ENCODE measurements at places on chromosomes 1 and 21.
A peak's percentile ranks its signal among the peaks of the same experiment; 100 is the strongest.

GRCh38 chr1:109789551-109790180, 25.9 kb upstream of the EPS8L3 start:
- no peak for DNase-seq

DNA sequence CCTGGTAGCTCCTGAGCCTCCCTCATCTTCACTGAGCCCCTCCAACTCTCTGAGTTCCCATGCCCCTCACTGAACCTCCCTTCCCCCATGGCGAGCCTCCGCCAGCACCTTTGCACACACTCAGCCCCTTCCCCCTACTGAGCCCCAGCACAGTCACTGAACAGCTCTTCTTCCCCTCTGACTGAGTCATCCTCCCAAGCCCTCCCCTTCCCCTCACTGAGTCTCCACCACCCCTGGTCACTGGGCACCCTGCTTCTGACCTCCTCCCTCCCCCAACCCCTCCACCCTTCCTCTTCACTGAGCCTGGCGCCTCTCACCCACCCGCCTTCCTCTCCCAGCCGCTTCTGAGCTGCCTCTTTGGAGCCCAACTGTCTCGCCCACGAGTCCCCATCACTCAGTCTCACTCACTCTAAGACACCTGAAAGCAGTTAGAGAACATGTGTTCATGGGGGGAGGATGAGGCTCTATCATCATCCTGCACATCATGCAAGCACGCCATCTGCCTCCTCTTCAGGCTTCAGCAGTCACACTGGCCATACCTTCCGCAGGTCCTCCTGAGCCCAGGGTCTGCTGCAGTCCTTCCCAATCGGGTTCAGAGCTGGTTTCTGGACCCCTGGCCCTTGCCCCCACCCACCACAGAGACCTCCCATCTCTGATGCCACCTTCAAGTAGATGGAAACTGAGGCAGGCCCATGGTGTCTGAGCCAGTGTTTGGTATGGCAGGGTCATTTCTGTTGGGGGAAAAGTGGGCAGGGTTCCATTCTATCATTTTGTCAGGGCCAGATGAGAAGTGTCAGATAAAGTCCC, 2.0 kb upstream of the TRNP1 start:
- DNase-seq, result no peak

GRCh38 chr1:9652379-9653209, 1.1 kb downstream of the PIK3CD start:
- DNase-seq, result peak; percentile 75

GRCh38 chr1:244113532-244114320, 62.6 kb downstream of the ZBTB18 start:
- no peak for DNase-seq

- DNase-seq, result no peak
These were observed 17.6 kb downstream of the RGS1 start for GRCh38 chr1:192592981-192593708.

GRCh38 chr1:240611228-240611618, 732 bp downstream of the GREM2 start:
- DNase-seq, result no peak

DNA sequence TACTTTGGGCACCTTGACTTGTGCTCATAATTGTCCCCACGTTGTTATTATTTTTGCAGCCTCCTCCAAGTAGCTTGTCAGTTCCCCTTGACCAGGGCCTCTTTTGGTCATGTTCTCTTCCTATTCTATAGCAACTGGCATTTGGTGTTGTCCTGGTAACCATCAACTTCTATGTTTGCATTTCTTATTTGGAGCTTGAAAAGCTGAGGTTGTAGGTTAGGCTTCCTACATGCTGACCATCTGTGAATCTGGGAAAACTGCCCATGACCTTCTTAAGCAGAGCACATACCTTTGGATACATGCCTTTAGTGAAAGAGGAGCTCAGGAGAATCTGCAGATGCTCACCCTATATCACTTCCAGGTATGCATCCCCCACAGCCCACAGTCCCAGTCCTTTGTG, 160.8 kb downstream of the HHAT start:
- no peak for DNase-seq

DNA sequence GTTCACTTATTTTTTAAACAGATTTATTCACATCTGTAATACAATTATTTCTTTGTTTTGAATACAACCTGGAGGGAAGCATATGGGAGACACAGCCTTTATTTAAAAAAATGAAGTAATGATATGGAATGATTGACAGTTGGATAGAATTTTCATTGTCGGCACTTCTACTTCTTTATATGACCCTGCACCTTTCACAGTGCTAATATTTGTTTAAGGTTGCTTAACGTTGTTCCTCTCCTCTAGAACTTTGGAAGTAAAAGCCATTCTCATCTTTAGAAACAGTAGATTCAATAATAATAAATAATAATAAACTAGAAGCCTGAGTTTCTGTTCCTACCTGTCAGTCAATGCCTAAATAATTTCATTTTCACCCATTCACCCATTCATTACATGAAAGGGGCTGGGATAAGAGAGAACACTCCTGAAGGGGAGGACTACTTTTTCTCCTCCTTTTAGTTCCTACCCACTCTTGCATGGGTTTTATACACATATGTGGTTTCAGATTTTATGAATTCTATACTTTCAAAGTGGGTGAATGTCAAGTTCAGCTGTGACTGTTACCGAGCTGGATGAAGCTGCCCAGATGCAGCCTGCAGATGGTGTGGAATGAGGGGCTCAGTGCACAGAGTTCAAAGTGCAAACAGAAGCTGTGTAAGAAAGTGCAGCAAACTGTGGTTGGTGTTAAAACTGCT, 9.4 kb downstream of the RUNX1 start:
- no peak for DNase-seq

DNA sequence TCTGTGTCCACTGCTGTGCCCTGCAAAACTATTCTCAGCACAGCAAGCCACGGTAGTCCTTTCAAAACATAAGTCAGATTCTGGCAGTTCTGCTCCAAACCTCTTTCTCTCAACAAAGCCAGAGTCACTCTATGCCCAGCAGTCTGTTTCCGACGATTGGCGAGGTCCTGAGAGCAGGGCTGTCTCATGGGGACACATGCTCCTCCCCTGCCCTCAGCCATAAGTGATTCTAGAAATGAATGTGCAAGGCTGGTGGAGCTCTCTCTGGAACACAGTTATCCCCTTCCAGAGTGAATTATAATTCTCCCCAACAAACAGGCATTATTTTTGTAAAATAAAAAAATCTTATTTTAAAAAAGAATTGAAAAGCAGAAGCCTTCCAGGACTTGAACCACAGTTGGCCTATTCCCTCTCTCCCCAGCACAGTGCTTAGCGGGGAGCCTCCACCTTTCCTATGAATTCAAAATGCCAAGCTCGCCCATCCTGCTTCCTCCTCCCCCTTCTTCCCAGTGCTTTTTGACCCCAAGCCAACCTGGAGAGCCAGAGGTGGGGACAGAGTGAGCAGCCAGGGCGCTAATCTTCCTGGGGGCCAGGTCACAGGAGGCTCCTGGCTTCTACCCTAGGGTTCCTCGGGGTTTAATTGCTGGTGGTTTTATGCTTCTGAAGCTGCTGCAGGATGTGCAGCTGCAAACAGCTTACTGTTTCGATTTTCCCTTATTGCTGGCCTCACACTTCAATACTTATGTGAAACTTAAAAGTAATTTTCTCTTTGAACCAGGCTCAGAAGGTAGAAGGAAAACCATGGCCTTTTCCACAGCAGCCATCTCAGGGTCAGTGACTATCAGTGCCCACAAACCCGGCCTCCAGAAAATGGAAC, 41.1 kb downstream of the KCNJ6 start:
- DNase-seq, result no peak

DNA sequence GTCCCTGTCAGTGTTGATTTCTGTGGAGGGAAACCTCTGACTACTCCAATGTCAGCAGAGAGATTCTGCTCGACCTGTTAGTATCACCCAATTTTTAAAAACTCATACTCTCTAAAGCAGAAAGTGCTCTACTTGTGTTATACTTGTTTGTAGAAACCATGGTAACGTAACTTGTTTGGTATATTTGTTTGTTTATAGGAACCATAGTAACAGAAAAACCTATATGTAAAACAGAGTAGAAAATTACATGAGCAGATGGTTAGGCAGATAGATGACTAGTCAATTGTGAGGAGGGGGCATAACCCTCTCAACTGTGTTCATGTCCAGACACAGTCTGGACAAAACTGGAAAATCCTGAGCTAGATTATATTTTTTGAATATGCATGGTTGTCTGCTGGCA, 6.7 kb downstream of the TRIM45 start:
- DNase-seq, result no peak

GRCh38 chr1:202805886-202806844, 2.1 kb downstream of the KDM5B start:
- DNase-seq, result peak; percentile 14

- no peak for DNase-seq
These were observed 683.2 kb upstream of the TPTE start for GRCh38 chr21:9837946-9838737.

DNA sequence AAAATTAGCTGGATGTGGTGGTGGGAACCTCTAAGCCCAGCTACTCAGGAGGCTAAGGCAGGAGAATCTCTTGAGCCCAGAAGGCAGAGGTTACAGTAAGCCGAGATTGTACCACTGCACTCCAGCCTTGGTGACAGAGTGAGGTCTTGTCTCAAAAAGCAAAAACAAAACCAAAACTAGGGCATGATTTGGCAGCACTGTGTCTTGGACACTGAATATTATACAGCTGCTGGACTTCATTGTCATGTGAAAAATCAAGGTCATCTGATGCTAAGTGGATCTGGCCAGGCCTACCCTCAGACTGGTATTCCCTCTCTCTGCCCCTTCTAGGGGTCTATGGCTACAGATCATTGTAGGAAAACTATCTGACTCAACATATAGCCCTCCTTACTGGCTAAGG, 55.2 kb upstream of the MRPS6 start:
- no peak for DNase-seq

DNA sequence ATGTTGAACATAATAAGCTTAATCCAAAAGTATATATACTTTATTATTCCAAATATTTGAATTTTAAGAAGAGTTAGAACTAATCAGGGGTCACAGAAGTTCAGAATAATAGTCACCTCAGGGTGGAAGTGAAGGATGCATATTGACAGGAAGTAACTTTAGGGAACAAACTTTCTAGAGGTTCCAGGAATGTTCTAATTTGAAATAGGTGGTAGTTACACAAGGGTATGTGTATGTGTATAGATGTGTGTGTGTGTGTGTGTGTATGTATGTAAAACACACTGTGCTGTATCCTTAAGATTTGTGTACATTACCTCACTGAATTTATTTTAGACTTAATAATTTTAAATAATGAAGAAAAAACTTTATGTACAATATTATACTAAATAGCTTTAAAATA, 110.4 kb downstream of the ACBD6 start:
- no peak for DNase-seq

- DNase-seq, result no peak
These were observed 146.4 kb downstream of the GREM2 start for GRCh38 chr1:240465531-240465940.

- DNase-seq, result no peak
These were observed 1.9 kb downstream of the CHIT1 start for GRCh38 chr1:203227371-203228083.

- peak; percentile 84 for DNase-seq
These were observed 15.5 kb upstream of the CD247 start for GRCh38 chr1:167533851-167534300.

- DNase-seq, result no peak
These were observed 12.5 kb downstream of the CAPN8 start for GRCh38 chr1:223653015-223653414.

- DNase-seq, result no peak
These were observed 98.0 kb downstream of the LMO4 start for GRCh38 chr1:87426463-87427249.

GRCh38 chr1:109193653-109194590, 19.8 kb upstream of the SARS1 start:
- DNase-seq, result peak; percentile 79

- DNase-seq, result no peak
These were observed 27.1 kb downstream of the KCNK1 start for GRCh38 chr1:233641029-233641428.

DNA sequence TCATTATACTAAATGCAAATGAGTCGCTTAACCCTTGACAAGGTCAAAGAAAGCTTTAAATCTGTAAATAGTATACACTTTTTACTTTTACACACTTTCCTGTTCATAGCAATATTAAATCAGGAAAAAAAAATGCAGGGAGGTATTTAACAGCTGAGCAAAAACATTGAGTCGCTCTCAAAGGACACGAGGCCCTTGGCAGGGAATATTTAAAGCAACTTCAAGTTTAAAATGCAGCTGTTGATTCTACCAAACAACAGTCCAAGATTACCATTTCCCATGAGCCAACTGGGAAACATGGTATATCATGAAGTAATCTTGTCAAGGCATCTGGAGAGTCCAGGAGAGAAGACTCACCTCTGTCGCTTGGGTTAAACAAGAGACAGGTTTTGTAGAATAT, 62.7 kb downstream of the CAPN2 start:
- DNase-seq, result no peak

Measured in germinal center (tissue), 1 donor.